ENCODE measurements at places on chromosomes 2 and 18. TPM values are rescaled to one million over a fixed set of nuclear protein-coding genes. Genes with fewer than 3 reads are reported as not detected.
A peak's percentile ranks its signal among the peaks of the same experiment; 100 is the strongest.

BOLL gene
- total RNA-seq = not detected

RRM2 gene
- total RNA-seq = 215 TPM

EML6 gene
- 1.6 TPM for total RNA-seq

SGPP2 gene
- not detected for total RNA-seq

DNA sequence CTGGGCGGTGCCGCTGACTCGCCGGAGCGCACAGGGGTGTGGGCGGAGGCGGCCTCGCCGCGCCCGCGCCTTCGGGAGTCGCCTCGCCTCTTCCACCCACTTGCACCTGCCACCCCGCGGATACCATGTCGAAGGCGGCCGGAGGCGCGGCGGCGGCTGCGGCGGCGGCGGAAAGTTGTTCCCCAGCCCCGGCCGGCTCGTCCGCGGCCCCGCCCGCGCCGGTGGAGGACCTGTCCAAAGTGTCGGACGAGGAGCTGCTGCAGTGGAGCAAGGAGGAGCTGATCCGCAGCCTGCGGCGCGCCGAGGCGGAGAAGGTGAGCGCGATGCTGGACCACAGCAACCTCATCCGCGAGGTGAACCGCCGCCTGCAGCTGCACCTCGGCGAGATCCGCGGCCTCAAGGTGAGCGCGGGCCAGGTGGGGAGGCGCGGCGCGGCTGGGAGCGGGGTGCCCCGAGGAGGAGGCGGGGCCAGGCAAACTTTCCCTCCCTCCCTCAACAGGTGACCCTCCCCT lies 766 bp downstream of the CCDC85A start:
- peaks cover 3% of the 10 kb centered on the region for H3K4me1 ChIP-seq
- H3K27ac ChIP-seq = no peak overlapping the region
- H3K36me3 ChIP-seq = no peaks in the 10 kb centered on the region
- H3K27me3 ChIP-seq = peaks cover 75% of the 10 kb centered on the region

- H3K27ac ChIP-seq = no peak overlapping the region
- no peaks in the 10 kb centered on the region for H3K36me3 ChIP-seq
- H3K27me3 ChIP-seq = no peaks in the 10 kb centered on the region
- DNase-seq = no peak
Observed at GRCh38 chr2:44582363-44583008, 220.7 kb downstream of the CAMKMT start.

DNA sequence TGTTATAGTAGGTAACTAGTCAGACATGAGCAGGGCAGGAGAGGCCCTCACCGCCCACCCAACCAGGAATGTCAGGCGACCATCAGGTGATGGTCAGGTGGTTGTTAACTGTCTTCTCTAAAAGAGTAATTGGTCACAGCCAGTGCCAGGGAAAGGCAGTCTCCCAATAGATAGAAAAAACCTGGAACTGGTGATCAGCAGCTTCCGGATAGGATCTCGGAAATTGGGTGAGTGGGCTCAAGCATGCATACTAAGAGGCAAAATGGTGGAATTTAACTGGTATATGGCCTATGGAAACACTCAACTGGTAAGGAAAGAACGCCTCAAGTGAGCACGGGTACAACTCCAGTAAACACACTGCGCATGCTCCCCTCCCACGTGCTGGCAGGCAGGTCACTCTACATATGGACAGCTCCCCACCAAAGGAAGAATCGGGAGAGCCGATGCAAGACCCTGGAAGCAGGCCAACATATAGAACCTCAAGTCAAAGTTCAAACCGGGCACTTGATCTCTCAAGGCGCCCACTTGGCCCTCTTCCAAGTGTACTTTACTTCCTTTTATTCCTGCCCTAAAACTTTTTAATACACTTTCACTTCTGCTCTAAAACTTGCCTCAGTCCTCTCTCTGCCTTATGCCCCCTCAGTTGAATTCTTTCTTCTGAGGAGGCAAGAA lies 43.5 kb upstream of the TMEM131 start:
- DNase-seq = peak; percentile 13
- H3K36me3 ChIP-seq = no peaks in the 10 kb centered on the region
- H3K4me1 ChIP-seq = peaks cover 6% of the 10 kb centered on the region
- H3K27me3 ChIP-seq = no peaks in the 10 kb centered on the region
- H3K27ac ChIP-seq = no peak overlapping the region

DNA sequence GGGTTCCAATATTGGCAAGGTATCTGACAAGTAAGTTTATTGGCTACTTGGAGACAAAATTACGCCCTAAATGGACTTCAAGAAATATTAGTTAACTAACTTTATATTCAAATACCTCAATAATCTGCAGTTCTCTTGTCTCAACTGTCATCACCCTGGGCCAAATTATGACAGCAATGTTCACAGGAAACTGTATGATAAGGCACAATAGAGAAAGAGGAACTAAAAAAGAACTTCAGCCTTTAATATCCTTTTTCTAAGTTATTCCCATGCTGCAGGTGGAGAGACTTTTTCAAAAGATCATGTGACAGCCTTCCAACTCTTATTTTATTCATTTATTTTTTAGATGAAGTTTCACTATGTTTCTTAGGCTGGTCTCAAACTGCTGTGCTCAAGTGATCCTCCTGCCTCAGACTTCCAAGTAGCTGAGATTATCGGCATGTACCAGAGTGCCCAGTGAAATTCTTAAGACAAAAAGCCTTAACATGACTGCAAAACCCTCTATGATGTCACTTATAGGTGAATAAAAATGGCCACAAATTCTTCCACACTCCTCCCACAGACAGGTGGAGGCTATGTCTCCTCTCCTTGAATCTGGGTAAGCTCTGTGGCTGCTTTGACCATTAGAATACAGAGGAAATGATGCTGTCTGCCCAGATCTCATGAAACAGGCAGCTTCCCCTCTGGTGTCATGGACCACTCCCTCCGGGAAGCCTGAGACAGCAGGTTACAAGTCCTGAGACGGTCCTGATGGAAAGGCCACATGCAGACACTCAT lies 211.0 kb downstream of the TGIF1 start:
- H3K4me3 ChIP-seq = no peak overlapping the region
- H3K27ac ChIP-seq = no peak overlapping the region
- DNase-seq = no peak
- no peaks in the 10 kb centered on the region for H3K27me3 ChIP-seq
- H3K4me1 ChIP-seq = peaks cover 3% of the 10 kb centered on the region

AMER3 gene
- 0.19 TPM for total RNA-seq

- no peak overlapping the region for H3K4me3 ChIP-seq
- no peaks in the 10 kb centered on the region for H3K4me1 ChIP-seq
- no peak overlapping the region for H3K27ac ChIP-seq
- H3K36me3 ChIP-seq = no peaks in the 10 kb centered on the region
- DNase-seq = no peak
Observed at GRCh38 chr2:180322781-180323180, 315.7 kb upstream of the CWC22 start.

- H3K4me1 ChIP-seq = no peaks in the 10 kb centered on the region
- peaks cover 67% of the 10 kb centered on the region for H3K36me3 ChIP-seq
- H3K27ac ChIP-seq = no peak overlapping the region
- H3K27me3 ChIP-seq = no peaks in the 10 kb centered on the region
- H3K4me3 ChIP-seq = no peak overlapping the region
- no peak for DNase-seq
Observed at GRCh38 chr2:99380376-99381010, 43.3 kb downstream of the EIF5B start.

DNA sequence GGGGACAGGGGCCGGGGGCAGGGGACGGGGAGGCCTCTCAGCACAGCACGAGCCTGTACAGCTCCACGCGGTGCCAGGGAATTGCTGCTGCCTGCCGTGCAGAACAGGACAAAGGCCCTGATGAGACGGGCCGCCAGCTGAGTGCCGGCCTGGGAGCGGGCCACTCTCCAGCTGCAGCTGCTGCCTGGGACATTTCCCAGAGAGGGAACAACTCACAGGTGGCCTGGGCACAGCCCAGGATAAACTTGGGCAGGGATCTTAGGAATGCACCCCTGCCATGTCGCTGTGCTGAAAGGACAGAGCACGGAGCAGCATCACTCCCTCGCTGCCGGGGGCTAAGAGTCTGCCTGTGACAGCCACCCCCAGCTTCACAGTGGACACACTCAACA lies 38.8 kb downstream of the CENPO start:
- H3K27ac ChIP-seq = no peak overlapping the region
- no peak for DNase-seq
- no peak overlapping the region for H3K4me3 ChIP-seq
- H3K4me1 ChIP-seq = peaks cover 14% of the 10 kb centered on the region
- no peaks in the 10 kb centered on the region for H3K36me3 ChIP-seq

CLHC1 gene
- total RNA-seq = 7.2 TPM

GRCh38 chr2:238108423-238109183 lies 8.5 kb downstream of the ESPNL start:
- H3K27ac ChIP-seq = no peak overlapping the region
- no peaks in the 10 kb centered on the region for H3K27me3 ChIP-seq
- DNase-seq = peak; percentile 73

GRCh38 chr2:158079672-158080071 lies 22.0 kb upstream of the UPP2 start:
- no peaks in the 10 kb centered on the region for H3K36me3 ChIP-seq
- no peaks in the 10 kb centered on the region for H3K4me1 ChIP-seq
- H3K27ac ChIP-seq = no peak overlapping the region
- no peaks in the 10 kb centered on the region for H3K27me3 ChIP-seq
- no peak for DNase-seq
- no peak overlapping the region for H3K4me3 ChIP-seq

DNA sequence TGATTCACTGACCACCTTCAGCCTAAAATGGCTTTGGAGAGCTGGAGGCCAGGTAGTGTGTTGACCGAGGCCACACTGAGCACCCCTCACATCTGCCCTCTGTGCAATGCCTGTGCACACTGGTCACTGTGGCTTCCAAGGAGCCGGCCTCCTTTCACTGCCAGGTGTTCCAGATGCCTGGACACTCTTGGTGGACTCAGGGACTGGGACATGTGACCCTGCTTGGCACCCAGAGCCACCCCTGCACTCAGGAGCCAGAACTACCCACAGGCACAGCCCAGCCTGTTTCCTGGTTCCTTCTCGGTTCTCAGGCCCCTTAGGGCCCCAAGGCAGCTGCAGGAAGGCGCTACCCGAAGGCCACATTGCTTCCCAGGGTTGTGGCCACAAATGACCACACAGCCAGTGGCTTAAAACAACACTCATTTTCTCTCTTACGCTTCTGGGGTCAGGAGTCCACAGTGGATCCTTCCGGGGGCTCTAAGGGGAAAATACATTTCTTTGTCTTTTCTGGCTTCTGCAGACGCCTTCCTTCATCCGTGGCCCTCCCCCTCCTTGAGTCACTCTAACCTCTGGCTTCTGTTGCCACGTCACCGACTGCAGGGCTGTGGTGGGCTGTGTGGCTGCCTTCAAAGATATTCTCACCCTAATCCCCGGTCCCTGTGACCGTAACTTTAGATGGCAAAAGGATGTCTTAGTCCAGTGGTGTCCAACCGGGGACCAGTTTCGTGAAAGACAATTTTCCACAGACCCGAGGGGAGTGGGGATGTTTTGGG lies 78.6 kb downstream of the ASB1 start:
- peaks cover 12% of the 10 kb centered on the region for H3K4me1 ChIP-seq
- H3K27me3 ChIP-seq = no peaks in the 10 kb centered on the region
- H3K27ac ChIP-seq = no peak overlapping the region

DNA sequence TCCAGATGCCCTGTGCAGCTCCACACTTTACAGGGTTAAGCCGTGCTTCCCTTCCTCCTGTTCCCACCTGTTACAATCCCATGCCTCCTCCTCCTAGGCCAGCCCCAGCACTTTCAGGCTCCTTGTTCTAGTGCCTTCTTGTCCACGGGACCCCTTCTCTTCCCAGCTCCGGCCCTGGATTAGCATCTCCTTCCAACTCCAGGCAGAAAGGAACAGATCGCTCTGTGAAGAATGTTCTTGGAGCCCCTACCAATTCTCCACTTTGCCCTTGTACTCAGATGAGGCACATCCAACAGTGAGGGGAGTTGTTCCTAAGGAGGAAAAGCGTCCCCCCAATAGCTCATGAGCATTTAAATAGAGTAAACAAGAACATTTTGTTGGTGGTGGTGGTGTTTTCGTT lies 72.7 kb downstream of the CABLES1 start:
- H3K36me3 ChIP-seq = peaks cover 8% of the 10 kb centered on the region
- H3K4me3 ChIP-seq = no peak overlapping the region
- H3K27me3 ChIP-seq = no peaks in the 10 kb centered on the region
- DNase-seq = no peak
- H3K27ac ChIP-seq = no peak overlapping the region
- H3K4me1 ChIP-seq = no peaks in the 10 kb centered on the region

WNT10A gene
- not detected for total RNA-seq

- no peaks in the 10 kb centered on the region for H3K27me3 ChIP-seq
- no peak overlapping the region for H3K27ac ChIP-seq
- no peak for DNase-seq
- H3K4me1 ChIP-seq = peaks cover 2% of the 10 kb centered on the region
Observed at GRCh38 chr2:53095664-53096063, 671.9 kb upstream of the CHAC2 start.

Data from H1 (cell line).